AG10803 (cell line): ENCODE measurements at places on chromosomes 3 and 15.

- DNase-seq: no peak
Observed at GRCh38 chr3:195082811-195083210, 188.1 kb downstream of the XXYLT1 start.

- DNase-seq: no peak
Observed at GRCh38 chr15:25385986-25386385, 52.8 kb downstream of the UBE3A start.

GRCh38 chr15:29086891-29087290, 182.7 kb downstream of the NSMCE3 start:
- no peak for DNase-seq

DNA sequence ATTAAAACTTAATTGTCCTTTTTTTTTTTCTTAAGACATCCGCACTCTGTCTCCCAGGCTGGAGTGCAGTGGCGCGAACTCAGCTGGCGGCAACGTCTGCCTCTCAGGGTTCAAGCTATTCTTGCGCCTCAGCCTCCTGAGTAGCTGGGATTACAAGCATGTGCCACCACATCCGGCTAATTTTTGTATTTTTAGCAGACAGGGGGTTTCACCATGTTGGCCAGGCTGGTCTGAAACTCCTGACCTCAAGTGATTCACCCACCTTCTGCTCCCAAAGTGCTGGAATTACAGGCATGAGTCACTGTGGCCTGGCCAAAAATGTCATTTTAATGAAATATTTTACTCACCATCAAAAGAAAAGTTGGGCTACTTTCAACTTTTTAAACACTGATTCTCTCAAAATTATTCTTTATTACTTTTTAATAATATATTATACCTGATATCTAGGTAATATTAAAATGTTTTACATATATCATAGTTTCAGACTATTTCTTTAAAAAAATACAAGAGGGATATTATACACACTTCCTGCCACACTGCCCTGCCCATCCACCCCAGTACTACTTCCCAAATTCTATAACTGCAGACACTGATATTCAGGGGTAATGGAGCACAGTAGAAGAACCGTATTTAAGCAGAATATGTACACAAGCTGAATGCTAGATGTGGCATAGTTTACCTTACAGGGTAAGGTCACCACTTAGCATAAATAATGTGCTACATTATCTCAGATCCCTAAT, 723.9 kb upstream of the ZNF385D start:
- DNase-seq: peak; percentile 35
